ENCODE measurements at places on chromosomes 3 and 15. TPM values are rescaled to one million over a fixed set of nuclear protein-coding genes. Genes with fewer than 3 reads are reported as not detected.

GRCh38 chr3:32249184-32249782, 10.8 kb downstream of the CMTM8 start:
- peaks cover 34% of the 10 kb centered on the region for H3K4me1 ChIP-seq
- peaks cover 3% of the 10 kb centered on the region for H3K36me3 ChIP-seq
- DNase-seq = peak; percentile 93
- no peaks in the 10 kb centered on the region for H3K27me3 ChIP-seq
- H3K27ac ChIP-seq = peak overlapping the region; percentile 84

DMXL2 gene
- total RNA-seq = 11.1 TPM

DNA sequence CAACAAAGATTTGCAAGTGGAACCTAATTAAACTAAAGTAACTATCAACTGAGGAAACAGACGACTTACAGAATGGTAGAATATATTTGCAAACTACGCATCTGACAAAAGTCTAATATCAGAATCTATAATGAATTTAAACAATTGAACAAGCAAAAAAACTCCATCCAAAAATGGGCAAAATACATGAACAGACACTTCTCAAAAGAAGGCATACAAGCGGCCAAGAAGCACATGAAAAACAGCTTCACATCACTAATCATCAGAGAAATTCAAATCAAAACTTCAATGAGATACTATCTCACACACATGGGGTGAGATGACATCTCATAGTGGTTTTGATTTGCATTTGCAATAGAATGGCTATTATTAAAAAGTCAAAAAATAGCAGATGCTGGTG, 128.6 kb downstream of the POLR2M start:
- no peak overlapping the region for H3K4me3 ChIP-seq
- H3K27me3 ChIP-seq = peaks cover 20% of the 10 kb centered on the region
- H3K27ac ChIP-seq = no peak overlapping the region
- H3K36me3 ChIP-seq = no peaks in the 10 kb centered on the region
- DNase-seq = no peak

- H3K27me3 ChIP-seq = no peaks in the 10 kb centered on the region
- H3K36me3 ChIP-seq = no peaks in the 10 kb centered on the region
- no peak overlapping the region for H3K27ac ChIP-seq
- DNase-seq = no peak
- H3K4me3 ChIP-seq = no peak overlapping the region
Measured at GRCh38 chr3:18527691-18528090, 102.6 kb upstream of the SATB1 start.

GRCh38 chr3:141860086-141860669, 16.3 kb upstream of the ATP1B3 start:
- DNase-seq = no peak
- H3K4me1 ChIP-seq = no peaks in the 10 kb centered on the region
- H3K4me3 ChIP-seq = no peak overlapping the region
- H3K36me3 ChIP-seq = no peaks in the 10 kb centered on the region

DNA sequence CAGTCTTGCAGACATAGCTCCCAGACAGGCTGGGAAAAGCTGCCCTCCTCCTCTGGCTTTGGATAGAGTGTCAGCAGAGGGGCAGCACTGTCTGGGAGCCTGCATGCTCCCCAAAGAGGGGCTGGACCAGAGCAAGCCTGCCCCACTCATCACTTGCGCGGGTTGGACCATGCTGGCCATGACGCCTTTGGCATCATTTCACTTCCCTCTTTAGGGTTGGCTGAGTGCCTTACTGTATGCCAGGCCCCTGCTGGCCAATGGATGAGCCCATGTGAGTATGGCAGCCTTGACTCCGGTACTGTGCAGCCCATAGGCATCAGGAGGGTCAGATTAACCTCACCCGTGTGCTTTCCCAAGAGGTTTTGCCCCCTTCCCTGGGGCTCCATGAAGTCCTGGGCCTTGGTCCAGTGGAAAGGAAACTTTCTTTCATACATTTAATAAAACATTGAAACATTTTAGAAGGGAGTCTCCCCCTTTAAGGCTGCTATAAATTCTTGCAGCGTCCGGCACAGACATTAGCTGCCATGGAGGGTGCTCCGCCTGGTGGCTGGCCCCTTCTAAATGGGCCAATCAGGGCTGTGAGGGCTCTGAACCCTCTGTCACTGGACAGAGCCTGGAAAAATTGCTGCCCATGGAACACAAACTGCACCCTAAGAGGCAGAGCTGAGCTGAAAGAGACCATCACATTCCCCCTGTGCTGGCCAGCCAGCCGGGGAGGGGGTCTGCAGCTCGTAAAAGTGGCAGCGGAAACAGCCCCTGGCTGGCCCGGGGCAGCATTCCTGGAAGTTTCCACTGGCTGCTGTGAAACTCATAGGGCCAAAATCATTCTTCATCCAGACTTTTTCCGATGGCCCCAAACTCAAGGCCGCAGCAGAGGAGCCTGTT, 20.8 kb upstream of the DUSP7 start:
- H3K4me1 ChIP-seq = no peaks in the 10 kb centered on the region
- no peak overlapping the region for H3K27ac ChIP-seq
- no peaks in the 10 kb centered on the region for H3K27me3 ChIP-seq
- H3K36me3 ChIP-seq = no peaks in the 10 kb centered on the region

- H3K36me3 ChIP-seq = no peaks in the 10 kb centered on the region
- DNase-seq = no peak
- peaks cover 65% of the 10 kb centered on the region for H3K4me1 ChIP-seq
- H3K27me3 ChIP-seq = no peaks in the 10 kb centered on the region
- H3K4me3 ChIP-seq = no peak overlapping the region
Measured at GRCh38 chr3:123735456-123735855, 148.7 kb downstream of the MYLK start.

- peaks cover 7% of the 10 kb centered on the region for H3K4me1 ChIP-seq
- peaks cover 29% of the 10 kb centered on the region for H3K36me3 ChIP-seq
- H3K27ac ChIP-seq = no peak overlapping the region
- H3K27me3 ChIP-seq = no peaks in the 10 kb centered on the region
- no peak overlapping the region for H3K4me3 ChIP-seq
Measured at GRCh38 chr3:19954676-19955075, 7.8 kb downstream of the RAB5A start.

CFAP100 gene
- not detected for total RNA-seq

OR5K2 gene
- not detected for total RNA-seq

GRCh38 chr3:124234852-124235252, 242.9 kb upstream of the ROPN1 start:
- no peaks in the 10 kb centered on the region for H3K4me1 ChIP-seq
- H3K27ac ChIP-seq = no peak overlapping the region
- no peak overlapping the region for H3K4me3 ChIP-seq

DNA sequence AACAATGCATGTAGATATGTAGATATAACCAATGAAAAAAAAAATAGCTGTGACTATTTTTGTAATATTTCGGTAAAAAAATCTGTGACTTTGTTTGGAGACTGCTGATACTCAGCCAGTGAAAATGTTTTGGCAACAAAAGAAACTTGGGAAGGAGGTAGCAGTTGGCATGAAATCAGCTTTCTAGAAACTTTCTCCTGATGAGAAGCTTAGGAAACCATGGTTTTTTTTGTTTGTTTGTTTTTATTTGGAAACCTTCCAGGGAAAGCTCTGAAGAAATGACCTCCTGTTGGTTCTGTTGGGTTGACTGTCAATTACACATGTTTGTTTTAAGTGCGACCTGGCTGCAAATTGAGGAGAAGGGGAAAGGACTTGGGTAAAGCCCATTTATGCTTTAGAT, 445.9 kb downstream of the UNC13C start:
- no peaks in the 10 kb centered on the region for H3K4me1 ChIP-seq
- no peak overlapping the region for H3K27ac ChIP-seq
- H3K27me3 ChIP-seq = no peaks in the 10 kb centered on the region
- H3K4me3 ChIP-seq = no peak overlapping the region
- no peak for DNase-seq

DNA sequence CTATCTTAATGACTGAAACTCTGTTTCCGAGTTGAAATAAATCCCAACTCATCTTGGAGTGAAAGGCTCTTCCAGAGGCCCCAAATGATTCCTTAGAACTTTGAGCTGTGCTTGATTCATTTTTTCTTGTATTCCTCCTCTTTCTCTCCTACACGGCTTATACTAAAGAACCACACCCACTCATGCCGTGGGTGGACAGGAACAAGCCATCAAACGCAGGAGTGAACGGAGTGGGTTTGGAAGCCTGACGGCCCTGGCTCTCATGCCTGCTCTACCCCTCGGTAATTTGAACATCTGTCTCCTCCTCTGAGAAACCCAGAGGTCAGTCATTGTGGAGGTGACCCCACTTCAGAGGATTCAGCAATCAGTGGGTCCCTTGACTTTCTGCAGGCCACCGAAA, 236.5 kb downstream of the AGBL1 start:
- no peaks in the 10 kb centered on the region for H3K36me3 ChIP-seq
- H3K27me3 ChIP-seq = no peaks in the 10 kb centered on the region
- H3K27ac ChIP-seq = no peak overlapping the region
- DNase-seq = no peak

GRCh38 chr3:187186801-187187421, 10.4 kb upstream of the RTP1 start:
- H3K27me3 ChIP-seq = no peaks in the 10 kb centered on the region
- H3K27ac ChIP-seq = peak overlapping the region; percentile 83
- peaks cover 35% of the 10 kb centered on the region for H3K4me1 ChIP-seq
- DNase-seq = peak; percentile 92
- H3K36me3 ChIP-seq = no peaks in the 10 kb centered on the region
- H3K4me3 ChIP-seq = peak overlapping the region; percentile 30

TMEM108 gene
- not detected for total RNA-seq

DNA sequence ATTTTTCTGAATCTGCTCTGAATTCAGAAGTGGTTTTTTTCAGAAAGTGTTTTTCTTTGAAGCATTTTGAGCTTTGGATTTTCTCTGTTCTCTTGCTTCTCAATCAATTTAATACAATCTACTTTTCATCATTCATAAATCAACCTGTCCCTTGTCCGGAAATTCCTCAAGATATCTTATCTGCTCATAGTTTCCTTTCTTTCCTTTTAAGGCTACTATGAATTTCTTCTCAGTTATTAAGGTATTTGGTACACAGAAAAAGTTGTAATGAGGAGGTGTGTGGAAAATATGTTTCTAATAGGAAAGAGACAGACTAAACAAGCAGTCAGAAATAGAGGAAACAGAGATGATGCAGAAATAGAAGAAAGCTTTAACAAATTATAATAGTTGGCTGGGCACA, 14.4 kb downstream of the CGGBP1 start:
- no peaks in the 10 kb centered on the region for H3K36me3 ChIP-seq
- H3K4me3 ChIP-seq = no peak overlapping the region
- no peaks in the 10 kb centered on the region for H3K27me3 ChIP-seq
- H3K27ac ChIP-seq = no peak overlapping the region

- no peaks in the 10 kb centered on the region for H3K36me3 ChIP-seq
- H3K4me1 ChIP-seq = no peaks in the 10 kb centered on the region
- H3K27ac ChIP-seq = no peak overlapping the region
- DNase-seq = no peak
Measured at GRCh38 chr15:75945953-75946352, 42.3 kb downstream of the FBXO22 start.

All from PC-3 (cell line).